H54 (cell line): ENCODE measurements at places on chromosomes 13 and 19.

DNA sequence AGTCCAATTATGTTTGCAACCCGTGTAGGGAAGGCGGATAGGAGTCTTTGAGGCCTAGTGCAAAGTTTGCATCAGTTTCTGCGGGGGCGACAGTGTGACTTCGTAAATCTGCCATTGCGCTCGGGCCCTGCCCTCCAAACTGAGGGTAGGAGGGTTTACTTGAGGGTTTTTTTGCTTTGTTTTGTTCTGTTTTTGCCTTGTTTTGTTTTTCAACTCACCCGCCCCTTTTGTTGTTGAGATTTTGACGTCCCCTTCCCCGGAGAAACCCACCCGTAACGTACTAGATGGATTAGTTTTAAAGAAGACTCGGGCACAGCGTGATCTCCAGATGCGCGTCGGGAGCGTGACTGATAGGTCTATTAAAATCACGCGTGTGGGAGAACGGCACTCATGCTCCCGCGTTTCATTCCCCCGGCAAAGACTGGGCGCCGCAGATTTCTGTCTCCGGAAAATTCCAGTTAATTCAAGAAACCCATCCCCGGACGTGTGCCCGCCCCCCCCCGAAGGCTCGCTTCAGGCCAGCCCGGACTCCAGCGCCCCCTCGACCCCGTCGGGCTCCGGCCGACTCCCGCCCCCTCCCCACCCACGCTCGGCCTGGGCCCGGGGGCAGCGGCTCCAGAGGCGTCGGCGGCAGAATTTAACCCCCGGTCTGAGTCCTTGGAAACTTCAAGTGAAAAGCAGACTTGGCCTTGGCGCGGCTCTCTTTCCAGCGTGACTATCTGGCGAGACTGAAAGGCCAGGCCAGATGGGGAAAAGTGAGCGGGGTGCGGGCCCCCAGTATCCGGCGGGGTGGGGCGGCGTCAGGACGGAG, 5.0 kb downstream of the SOX1 start:
- no peak for DNase-seq

GRCh38 chr13:101258071-101258470, 158.2 kb downstream of the NALCN start:
- peak; percentile 87 for DNase-seq

DNA sequence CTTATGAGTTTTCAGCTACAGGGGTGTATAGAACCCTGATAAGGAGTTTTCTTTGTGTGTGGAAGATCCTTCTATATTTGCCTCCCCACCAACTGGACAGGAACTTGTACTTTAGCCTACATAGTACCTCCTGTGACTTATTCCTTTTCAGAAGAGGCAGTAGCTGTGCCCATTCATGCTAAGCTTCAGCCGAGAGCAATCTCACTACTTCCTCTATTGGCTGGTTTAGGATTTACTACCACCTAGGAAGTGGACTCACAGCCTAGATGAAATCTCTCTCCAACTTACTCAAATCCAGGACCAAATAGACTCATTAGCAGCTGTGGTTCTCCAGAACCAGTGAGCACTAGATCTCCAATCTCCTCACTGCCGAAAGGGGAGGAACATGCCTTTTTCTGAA, 2.3 kb upstream of the REX1BD start:
- no peak for DNase-seq

DNA sequence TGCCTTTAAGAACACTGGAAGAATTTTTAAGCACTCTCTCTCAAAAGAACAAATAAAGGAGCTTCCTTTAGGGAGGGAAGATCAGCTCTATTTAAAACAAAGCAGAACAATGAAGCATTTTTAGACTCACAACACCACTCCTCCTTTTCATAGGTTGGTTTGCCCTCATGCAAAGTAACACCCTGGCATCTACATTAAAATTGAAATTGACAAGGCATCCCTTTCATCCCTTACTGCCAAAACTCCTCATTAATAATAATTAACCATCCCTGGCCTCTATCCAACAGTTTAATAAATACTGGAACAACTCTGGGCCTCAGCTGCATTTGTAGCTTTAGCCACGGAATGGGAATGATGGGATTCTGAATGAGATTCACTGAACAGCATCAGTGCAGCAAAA, 929.1 kb downstream of the PCDH9 start:
- DNase-seq, result no peak

GRCh38 chr19:42357290-42357689, 31.9 kb downstream of the MEGF8 start:
- no peak for DNase-seq

DNA sequence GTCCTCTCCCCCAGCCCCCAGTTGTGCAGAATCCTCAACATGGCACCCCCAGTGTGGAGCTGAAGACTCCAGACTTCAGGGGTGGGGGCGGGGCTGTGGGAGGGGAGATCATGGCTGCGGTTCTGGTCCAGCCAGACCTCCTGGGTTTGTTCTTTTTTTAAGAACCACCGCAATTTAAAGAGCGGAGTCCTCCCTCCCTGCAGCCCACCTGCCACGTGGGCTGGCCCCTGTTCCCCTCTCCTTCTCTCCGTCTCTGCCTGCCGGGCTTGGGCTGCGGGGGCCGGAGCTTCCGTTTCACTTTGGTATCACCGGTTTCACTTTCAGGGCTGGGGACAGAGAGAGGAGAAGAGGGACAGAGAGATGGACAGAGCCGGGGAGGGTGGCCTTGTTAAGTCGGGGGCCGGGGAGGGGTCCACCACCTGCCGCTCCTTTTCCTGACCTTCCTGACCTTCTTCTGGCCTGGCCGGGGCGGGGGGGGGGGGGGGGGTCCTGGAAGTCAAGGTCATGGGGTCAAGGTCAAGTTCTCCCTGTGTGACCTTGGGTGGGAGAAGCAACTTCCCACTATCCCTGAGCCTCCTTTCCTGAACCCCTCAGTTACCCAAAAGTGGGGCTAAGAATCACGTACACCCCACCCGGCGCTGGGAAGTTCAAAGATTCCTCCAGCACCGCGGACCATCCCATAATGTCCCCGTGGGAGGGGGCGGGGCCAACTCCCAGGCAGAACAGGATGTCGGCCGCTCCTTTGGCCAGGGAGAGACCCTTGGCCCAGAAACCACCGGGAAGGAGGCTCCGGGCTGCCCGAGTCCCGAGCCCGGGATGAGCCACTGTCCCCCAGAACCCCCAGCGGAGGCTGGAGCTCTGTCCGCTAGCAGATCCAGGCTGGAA, 11.3 kb upstream of the ZBTB7A start:
- DNase-seq, result no peak

GRCh38 chr19:36082916-36083315, 28.0 kb upstream of the OVOL3 start:
- DNase-seq, result no peak

GRCh38 chr13:30978981-30979956, 46.8 kb downstream of the TEX26 start:
- DNase-seq, result no peak

DNA sequence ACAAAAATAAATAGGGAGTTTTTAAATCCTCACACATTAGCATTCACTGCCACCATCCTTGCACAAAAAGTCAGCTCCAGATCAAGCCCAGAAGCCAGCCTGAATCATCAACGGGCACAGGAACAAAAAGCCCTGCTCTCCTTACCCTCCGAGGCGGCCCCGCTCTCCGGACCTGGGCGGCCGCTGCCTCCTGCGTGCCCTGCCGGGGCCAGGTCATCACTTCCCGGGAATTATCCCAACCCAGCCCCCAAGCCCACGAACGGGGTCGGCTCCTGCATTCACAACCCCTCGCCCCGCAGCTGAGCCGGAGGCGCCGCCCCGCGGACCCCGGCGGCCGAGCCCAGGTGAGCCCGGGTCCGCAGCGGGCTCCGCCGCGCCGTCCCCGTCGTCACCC, 754 bp downstream of the DNAJB1 start:
- no peak for DNase-seq

- no peak for DNase-seq
These were observed 4.5 kb upstream of the ZNF175 start for GRCh38 chr19:51566489-51567100.

DNA sequence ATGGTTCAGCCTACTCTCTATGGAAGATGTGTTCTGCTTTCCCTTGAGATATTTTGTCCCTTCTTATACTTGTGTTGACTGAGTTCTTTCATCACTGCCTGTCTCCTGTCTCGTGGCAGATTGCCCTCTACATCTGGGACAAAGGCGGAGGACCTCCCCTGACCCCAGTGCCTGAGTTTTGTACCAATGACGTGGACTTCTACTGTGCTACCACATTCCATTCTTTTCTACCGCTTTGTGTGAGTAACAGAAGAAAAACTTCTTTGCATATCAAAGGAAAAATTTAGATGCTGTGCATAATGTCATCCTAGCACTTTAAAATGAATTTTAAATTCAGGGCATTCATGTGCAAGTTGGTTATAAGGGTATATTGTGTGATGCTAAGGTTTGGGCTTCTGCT, 74.6 kb downstream of the B3GLCT start:
- DNase-seq, result no peak

- DNase-seq, result peak; percentile 35
These were observed 67.9 kb downstream of the PCCA start for GRCh38 chr13:100156788-100157187.

- no peak for DNase-seq
These were observed 3.3 kb downstream of the ZBTB45 start for GRCh38 chr19:58516246-58516836.

- no peak for DNase-seq
These were observed 726.0 kb downstream of the UQCRFS1 start for GRCh38 chr19:28486926-28487325.

GRCh38 chr19:14562660-14563589, 8.9 kb downstream of the NDUFB7 start:
- DNase-seq, result no peak

GRCh38 chr13:31160857-31161556, 697 bp downstream of the HSPH1 start:
- no peak for DNase-seq

DNA sequence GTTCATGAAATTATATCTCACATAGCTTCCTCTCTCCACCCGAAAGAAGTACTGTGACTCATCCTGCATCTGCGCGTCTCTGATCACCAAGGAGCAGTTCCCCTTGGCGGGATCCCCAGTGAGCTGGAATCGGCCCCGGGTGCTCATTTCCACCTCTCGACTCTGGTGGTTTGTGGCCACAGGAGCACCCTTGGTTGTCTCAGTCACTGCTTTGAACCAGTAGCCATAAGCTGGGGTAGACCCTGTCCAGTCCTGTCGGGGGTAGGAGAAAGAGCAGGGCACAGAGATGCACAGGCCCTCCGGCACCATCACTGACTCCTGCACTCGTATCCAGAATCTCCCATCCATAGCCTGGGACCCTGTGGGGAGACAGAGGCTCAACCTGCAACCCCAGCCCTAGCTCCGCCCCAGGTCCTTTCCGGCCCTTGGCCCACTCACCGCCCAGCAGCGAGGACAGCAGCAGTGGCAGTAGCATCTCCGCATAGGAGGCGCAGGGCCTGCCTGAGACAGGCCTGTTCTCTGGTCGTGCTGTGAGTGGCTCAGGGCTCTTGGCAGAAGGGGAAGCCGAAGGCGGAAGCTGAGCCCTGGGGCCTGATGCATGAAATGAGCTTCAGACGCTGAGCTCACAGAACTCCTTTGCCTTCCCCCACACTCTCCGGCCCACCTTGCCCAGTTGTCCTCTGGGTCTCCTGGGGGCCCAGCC, at the start of gene SIGLEC10:
TSS of gene SIGLEC10 (minus strand) at position 536 of the 703 bp plus-strand sequence. CDS start at position 475, 61 bp downstream.
- peak; percentile 22 for DNase-seq

DNA sequence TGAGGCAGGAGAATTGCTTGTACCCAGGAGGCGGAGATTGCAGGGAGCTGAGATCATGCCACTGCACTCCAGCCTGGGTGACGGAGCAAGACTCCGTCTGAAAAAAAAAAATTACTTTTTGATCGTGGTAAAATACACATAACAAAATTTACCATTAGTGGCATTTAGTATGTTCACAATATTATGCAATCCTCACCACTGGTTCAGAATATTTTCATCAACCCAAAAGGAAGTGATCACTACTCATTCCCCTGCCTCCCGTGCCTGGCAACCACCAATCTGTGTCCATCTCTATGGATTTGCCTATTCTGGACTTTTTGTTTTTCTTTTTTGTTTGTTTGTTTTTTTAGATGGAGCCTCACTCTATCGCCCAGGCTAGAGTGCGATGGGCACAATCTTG, 1.2 kb upstream of the PALM3 start:
- DNase-seq, result no peak

- peak; percentile 92 for DNase-seq
These were observed 1.6 kb downstream of the MEX3D start for GRCh38 chr19:1566392-1567115.

GRCh38 chr13:59452189-59452890, 711.4 kb downstream of the DIAPH3 start:
- no peak for DNase-seq

- DNase-seq, result peak; percentile 8
These were observed 706.5 kb upstream of the MIR17HG start for GRCh38 chr13:90640976-90641375.

DNA sequence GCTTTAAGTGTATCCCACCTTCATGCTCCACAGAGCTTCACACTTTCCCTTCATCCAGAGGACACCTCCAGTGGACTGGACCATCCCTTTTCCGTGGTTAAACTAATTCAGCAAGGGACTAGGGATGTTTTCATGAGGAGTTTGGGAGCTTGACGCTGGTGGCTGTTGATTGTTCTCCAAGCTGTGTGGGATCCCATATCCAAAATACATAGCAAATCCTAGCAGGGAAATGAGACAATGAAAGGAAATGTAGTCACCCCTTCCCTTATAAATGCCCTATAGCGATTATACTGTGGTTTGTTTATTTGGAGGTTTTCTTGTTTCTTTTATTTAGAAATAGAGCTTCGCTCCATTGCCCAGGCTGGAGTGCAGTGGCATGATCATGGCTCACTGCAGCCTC, 31.6 kb upstream of the DPRX start:
- DNase-seq, result no peak

- no peak for DNase-seq
These were observed at the start of gene DCLK1 for GRCh38 chr13:36131222-36131930. Gene DCLK1 (minus strand): TSS chr13:36131382.

- no peak for DNase-seq
These were observed 621.2 kb downstream of the TBC1D4 start for GRCh38 chr13:74860789-74861188.

DNA sequence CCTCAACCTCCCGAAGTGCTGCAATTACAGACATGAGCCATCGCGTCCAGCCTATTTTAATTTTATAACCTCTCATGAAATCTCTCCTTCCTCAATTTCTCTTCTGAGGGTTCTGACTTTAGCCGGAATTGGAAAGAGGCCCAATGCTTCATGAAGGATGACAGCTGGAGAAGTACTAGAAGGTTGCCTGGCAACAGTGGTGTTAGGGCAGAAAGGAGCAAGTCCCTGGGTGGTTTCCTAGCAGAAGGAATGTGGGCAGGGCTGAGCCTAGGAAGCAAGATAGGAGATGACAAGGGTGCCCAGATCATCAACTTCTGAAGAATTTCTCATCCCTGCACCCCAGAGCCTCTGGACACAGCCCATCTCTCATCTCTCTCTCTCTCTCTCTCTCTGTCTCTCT, 25.8 kb downstream of the CACNG6 start:
- no peak for DNase-seq
